ENCODE measurements at places on chromosomes 5 and 9. TPM values are rescaled to one million over a fixed set of nuclear protein-coding genes. Genes with fewer than 3 reads are reported as not detected.

- peaks cover under 1% of the 10 kb centered on the region for H3K27me3 ChIP-seq
- DNase-seq = no peak
- no peak overlapping the region for H3K4me3 ChIP-seq
- H3K27ac ChIP-seq = no peak overlapping the region
These were observed 5.2 kb upstream of the GRK6 start for GRCh38 chr5:177421062-177421798.

DNA sequence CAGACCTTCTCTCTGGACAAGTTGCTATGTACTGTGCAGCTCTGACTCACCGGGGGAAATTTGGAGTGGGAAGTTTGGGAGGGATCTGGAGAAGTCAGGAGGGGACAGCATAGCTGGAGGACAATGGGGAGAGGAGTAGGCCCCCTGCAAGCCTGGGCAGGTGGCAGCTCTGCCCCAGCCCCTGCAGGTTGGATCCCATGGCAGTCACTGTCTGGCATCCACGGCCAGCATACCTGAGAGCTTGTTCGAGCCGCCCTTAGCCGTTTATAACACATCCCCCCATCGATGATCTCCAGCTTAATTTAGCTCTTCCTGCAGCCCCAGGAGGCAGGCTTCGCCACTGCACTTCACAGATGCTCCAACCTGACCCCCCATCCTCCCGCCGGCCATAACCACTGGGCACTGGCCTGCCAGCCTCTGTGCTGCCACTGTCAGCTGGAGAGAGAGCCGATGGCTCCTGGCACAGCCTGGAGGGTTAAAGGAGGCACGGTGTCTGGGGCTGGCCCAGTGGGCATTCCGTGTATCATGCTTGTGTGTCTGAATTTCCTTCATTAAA is 57.7 kb upstream of the RNU6ATAC start:
- no peaks in the 10 kb centered on the region for H3K4me1 ChIP-seq
- H3K4me3 ChIP-seq = no peak overlapping the region
- H3K27me3 ChIP-seq = no peaks in the 10 kb centered on the region

GRCh38 chr9:77546376-77546950 is 101.7 kb downstream of the GNA14 start:
- H3K27me3 ChIP-seq = peaks cover 3% of the 10 kb centered on the region
- no peak overlapping the region for H3K27ac ChIP-seq
- H3K4me1 ChIP-seq = no peaks in the 10 kb centered on the region
- no peak overlapping the region for H3K4me3 ChIP-seq
- DNase-seq = no peak

GRCh38 chr9:12843735-12844134 is 68.9 kb downstream of the LURAP1L start:
- no peak for DNase-seq
- H3K27ac ChIP-seq = no peak overlapping the region
- H3K4me3 ChIP-seq = no peak overlapping the region

DNA sequence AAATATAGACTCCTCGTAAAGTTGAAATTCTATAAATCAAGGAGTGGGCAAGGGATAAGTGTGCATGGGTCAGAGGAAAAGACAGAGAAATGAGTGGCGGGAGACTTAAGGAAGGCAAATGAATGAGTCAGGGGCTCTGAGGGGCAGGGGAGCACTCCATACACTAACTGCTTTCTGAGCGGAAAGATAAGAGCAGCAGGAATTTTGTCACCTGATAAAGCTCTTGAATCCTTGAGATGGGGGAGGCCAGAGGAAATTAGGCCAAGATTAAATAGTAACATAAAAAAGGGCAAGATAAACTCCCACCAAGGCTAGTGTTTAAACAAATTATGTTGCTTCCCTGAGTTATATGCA is 191.0 kb upstream of the S1PR3 start:
- peaks cover 2% of the 10 kb centered on the region for H3K4me1 ChIP-seq
- H3K27me3 ChIP-seq = peaks cover 38% of the 10 kb centered on the region
- H3K4me3 ChIP-seq = no peak overlapping the region
- H3K27ac ChIP-seq = no peak overlapping the region
- H3K36me3 ChIP-seq = no peaks in the 10 kb centered on the region

DNA sequence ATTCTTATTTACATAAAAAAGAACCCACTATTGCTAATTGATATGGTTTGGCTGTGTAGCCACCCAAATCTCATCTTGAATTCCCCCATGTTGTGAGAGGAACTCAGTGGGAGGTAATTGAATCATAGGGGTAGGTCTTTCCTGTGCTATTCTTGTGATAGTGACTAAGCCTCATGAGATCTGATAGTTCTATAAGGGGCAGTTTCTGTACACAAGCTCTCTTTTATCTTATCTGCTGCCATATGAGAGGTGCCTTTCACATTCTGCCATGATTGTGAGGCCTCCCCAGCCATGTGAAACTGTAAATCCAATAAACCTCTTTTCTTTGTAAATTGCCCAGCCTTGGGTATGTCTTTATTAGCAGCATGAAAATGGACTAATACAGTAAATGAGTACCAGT is 58.2 kb upstream of the PRR16 start:
- no peaks in the 10 kb centered on the region for H3K36me3 ChIP-seq
- no peaks in the 10 kb centered on the region for H3K27me3 ChIP-seq
- no peak overlapping the region for H3K4me3 ChIP-seq
- no peak overlapping the region for H3K27ac ChIP-seq

- no peak for DNase-seq
- H3K4me3 ChIP-seq = no peak overlapping the region
- H3K27me3 ChIP-seq = no peaks in the 10 kb centered on the region
- H3K4me1 ChIP-seq = no peaks in the 10 kb centered on the region
- H3K36me3 ChIP-seq = no peaks in the 10 kb centered on the region
These were observed 315.6 kb upstream of the KLF4 start for GRCh38 chr9:107805201-107805600.

DNA sequence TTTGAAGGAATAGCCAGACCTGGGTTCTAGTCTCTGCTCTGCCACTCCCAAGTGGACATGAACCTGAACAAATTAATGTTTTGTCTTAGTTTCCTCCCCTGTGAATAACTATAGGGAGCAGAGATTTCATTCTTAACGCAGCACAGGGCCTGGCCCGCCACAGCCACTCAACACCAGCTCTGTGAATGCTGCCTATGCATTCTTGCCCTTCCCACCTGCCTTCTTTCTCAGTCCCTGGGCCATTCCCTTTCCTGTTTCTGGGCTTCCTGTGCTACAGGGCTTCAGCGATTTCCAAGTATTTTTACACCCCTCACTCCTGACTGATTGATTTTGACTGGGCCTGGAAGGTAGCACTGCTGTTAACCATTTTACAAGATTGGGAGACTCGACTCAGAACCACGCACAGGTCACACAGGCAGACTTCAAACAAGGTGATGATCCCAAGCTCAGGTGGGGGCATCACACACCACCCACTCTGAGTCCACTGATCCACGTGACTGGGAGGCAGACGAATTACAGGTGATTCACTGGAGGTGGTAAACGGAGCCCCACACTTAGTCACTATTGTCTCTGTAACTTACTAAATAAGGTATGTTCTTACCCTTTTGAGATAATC is 21.4 kb downstream of the PTPN3 start:
- H3K27ac ChIP-seq = no peak overlapping the region
- no peaks in the 10 kb centered on the region for H3K36me3 ChIP-seq
- no peak for DNase-seq
- H3K4me3 ChIP-seq = no peak overlapping the region

DNA sequence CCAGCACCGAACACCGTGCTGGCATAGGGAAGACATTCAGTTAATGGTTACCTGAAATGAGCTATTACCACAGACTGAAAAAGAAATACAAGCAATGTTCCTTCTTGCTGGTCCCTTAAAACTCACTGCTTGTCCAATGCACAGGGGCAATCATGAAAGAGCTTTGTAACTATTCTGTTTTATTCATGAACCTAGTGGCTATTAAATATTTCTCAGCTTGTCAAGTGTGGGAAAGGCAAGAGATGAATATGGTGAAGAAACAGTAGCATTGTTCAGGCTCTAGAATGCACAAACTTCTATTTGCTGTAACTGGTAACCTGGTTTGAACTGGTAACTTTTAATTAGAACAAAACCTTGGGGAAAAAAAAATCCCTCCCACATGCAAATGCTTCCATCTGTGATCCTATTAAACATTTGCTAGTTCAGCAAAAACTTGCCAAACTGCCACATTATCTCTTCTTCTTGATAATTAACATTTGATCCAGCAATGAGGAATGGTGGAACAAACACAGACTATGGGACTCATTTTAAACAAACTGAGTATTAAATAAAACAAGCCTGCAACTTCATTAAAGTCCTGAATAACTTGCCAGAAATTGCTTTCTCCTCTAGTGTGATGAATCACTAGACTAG is 36.1 kb downstream of the YIPF5 start:
- peaks cover 2% of the 10 kb centered on the region for H3K4me1 ChIP-seq
- no peak overlapping the region for H3K27ac ChIP-seq
- no peak for DNase-seq
- H3K4me3 ChIP-seq = no peak overlapping the region

DNA sequence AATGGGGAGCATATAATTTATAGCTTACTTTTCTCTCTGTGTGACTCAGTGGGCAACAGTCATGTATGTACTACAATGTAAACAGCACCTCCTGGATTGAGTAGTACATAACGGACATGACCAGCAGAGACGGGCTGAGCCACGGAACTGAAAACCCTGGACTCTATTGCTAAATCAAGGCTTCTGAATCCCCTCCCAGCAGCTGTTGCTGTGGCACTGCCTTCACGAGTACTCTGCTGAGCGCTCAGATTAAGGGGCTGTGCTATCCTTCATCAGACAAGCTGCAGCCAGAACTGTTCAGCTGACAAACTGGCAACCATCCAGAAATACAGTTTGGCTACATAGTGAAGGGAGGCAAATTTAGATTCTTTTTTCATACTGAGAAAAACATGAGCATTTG is 131.3 kb upstream of the CCDC180 start:
- H3K36me3 ChIP-seq = peaks cover 8% of the 10 kb centered on the region
- H3K27me3 ChIP-seq = no peaks in the 10 kb centered on the region
- H3K27ac ChIP-seq = no peak overlapping the region
- H3K4me1 ChIP-seq = no peaks in the 10 kb centered on the region
- no peak overlapping the region for H3K4me3 ChIP-seq
- no peak for DNase-seq

- no peak overlapping the region for H3K4me3 ChIP-seq
- peaks cover 32% of the 10 kb centered on the region for H3K36me3 ChIP-seq
- no peaks in the 10 kb centered on the region for H3K27me3 ChIP-seq
- H3K27ac ChIP-seq = no peak overlapping the region
- peaks cover 64% of the 10 kb centered on the region for H3K4me1 ChIP-seq
- DNase-seq = no peak
These were observed 8.2 kb downstream of the ST6GALNAC4 start for GRCh38 chr9:127908660-127908926.

GRCh38 chr5:73256012-73256411 is 83.0 kb downstream of the TMEM174 start:
- H3K27ac ChIP-seq = no peak overlapping the region
- no peaks in the 10 kb centered on the region for H3K36me3 ChIP-seq
- H3K4me1 ChIP-seq = no peaks in the 10 kb centered on the region
- no peak overlapping the region for H3K4me3 ChIP-seq
- H3K27me3 ChIP-seq = peaks cover 45% of the 10 kb centered on the region

GRCh38 chr9:121269642-121270254 is 1.8 kb downstream of the GSN start:
- DNase-seq = no peak
- no peaks in the 10 kb centered on the region for H3K36me3 ChIP-seq
- no peak overlapping the region for H3K4me3 ChIP-seq

DNA sequence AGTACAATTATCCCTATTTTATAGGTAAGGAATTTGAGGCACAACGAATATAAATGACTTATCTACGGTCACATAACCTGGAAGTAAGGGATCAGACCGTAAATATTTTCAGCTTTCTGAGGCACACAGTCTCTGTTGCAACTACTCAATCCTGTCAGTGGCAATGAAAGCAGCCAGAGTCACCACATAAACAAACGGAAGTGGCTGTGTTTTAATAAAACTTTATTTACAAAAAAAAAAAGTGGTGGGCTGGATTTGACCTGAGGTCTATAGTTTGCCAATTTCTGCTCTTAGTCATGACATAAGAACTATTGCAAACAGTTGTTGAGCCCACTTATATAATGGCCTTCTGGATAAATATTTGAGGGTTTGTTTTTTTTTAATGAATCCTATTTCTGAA is 29.6 kb downstream of the ZNF366 start:
- H3K27me3 ChIP-seq = peaks cover 17% of the 10 kb centered on the region
- no peak overlapping the region for H3K4me3 ChIP-seq
- no peak overlapping the region for H3K27ac ChIP-seq
- H3K36me3 ChIP-seq = no peaks in the 10 kb centered on the region
- DNase-seq = no peak

DNA sequence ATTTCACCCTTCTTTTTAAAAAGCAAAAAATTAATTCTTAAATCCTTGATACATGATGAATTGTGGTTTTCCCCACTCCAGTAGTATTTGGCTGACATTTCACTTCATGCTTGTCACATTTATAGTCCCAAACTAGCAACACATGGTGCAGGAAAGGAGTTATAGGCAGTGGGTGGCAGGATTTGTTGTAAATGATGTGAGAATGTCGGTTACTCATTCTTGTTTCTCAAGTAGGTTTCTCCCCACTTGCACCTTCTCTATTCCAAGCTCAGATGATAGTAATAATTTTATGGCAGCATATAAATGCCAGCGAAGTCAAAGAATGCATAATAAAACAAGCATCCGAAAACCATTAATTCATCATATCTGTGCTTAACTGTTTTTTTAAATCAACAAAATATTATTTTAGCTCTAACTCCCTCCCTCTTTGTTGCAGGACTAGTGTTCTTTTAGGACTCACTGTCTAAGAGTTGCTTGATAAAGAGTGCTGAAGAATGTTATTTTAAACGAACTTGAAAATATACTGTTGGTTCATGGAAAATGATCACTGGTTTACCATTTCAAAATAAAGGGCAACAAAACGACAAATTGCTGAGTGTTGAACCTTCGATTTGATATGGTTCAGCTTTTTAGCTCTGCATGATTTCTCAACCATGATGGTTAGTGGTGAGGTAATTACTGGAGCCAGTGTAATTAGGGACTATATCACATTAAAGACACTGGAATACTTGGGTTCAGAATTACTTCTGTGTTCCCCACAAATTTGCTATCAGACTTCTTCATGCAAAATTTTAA is 88.1 kb upstream of the ADAMTSL1 start:
- peaks cover 21% of the 10 kb centered on the region for H3K27me3 ChIP-seq
- no peaks in the 10 kb centered on the region for H3K36me3 ChIP-seq
- H3K4me3 ChIP-seq = no peak overlapping the region

DNA sequence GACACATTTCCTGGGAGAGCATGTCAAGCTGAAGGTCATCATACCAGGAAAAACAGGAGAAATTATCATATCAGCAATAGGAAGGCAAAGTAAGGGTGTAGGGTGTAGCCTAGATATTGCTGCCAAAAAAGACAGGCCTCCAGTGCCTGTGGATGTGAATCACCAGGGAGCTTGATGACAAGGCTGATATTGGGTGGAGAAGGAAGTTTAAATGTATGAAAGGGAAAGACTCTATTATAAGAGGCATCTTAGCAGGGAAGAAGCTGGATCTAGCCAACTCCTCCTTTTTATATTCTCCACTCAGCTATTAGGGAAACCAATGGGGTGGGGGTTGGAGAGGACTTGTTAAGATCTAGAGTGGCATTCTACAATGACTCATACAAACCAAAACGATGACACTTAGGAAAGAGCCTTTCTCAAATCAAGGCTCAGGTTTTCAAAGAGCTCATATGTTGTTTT is 13.4 kb upstream of the TXNDC8 start:
- no peak for DNase-seq
- H3K36me3 ChIP-seq = no peaks in the 10 kb centered on the region
- no peaks in the 10 kb centered on the region for H3K27me3 ChIP-seq
- no peak overlapping the region for H3K4me3 ChIP-seq

GPR150 gene
- total RNA-seq = 0.52 TPM
